ENCODE measurements at places on chromosomes 5 and 9. TPM values are rescaled to one million over a fixed set of nuclear protein-coding genes. Genes with fewer than 3 reads are reported as not detected.

DOK3 gene
- 15.6 TPM for total RNA-seq

PGGT1B gene
- total RNA-seq, result 20.6 TPM

SLC25A48 gene
- total RNA-seq, result not detected

SPINK1 gene
- total RNA-seq, result 13.5 TPM

TAF11L10 gene
- not detected for total RNA-seq

CDC20B gene
- total RNA-seq, result 5.7 TPM

PCDHGA4 gene
- total RNA-seq, result 4.6 TPM

ANKRD55 gene
- total RNA-seq, result 0.37 TPM

EPB41L4A gene
- 44.5 TPM for total RNA-seq

IRGM gene
- not detected for total RNA-seq

SPOCK1 gene
- total RNA-seq, result 4.5 TPM

NTNG2 gene
- total RNA-seq, result 2.2 TPM

PDE6A gene
- 0.06 TPM for total RNA-seq

IL4 gene
- total RNA-seq, result not detected

- DNase-seq, result no peak
Observed at GRCh38 chr5:59579101-59579823, 314.3 kb downstream of the PDE4D start.

DNA sequence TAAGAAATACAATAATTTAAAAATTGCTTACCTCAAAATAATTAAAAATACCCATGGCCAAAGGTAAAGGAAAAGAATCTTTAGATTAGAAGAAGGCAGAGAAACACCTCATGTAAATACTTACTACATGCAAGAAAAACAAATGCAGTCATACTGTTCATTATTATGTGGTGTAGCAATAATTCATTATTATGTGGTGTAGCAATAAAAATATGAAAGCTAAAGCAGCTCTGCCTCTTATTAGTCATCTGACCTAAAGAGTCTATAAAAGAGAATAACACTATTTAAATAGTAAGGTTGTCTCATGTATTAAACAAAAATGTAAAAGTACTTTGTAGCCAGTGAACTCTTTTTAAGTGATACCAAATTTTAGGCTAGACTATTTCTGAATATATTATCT lies 6.6 kb downstream of the DTWD2 start:
- no peak for DNase-seq

DNA sequence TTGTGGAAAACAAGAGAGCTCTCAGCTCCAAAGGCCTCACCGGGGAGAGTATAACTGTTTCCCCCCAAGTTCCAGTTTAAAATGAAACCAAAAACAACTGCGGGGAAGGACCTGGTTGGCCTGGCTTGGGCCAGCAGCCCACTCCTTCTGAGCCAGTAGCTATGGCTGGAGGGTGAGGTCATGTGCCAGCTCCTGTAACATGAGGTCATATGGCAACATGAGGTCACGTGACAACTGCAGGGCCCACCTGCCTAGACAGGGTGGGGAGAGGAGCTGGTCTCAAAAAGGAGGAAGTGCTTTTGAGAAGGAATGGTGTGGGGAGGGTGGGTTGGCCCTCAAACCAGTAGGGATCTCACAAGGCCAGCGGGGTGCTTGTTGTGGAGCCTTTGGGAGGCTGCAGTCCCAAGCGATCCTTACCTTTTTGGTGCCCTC lies 29.3 kb upstream of the CRB2 start:
- no peak for DNase-seq

- no peak for DNase-seq
Observed at GRCh38 chr9:134272302-134273023, 53.8 kb upstream of the RXRA start.

- no peak for DNase-seq
Observed at GRCh38 chr5:159759791-159760290, 156.4 kb upstream of the ADRA1B start.

GRCh38 chr5:112586596-112587062 lies 151.1 kb upstream of the APC start:
- DNase-seq, result no peak

DNA sequence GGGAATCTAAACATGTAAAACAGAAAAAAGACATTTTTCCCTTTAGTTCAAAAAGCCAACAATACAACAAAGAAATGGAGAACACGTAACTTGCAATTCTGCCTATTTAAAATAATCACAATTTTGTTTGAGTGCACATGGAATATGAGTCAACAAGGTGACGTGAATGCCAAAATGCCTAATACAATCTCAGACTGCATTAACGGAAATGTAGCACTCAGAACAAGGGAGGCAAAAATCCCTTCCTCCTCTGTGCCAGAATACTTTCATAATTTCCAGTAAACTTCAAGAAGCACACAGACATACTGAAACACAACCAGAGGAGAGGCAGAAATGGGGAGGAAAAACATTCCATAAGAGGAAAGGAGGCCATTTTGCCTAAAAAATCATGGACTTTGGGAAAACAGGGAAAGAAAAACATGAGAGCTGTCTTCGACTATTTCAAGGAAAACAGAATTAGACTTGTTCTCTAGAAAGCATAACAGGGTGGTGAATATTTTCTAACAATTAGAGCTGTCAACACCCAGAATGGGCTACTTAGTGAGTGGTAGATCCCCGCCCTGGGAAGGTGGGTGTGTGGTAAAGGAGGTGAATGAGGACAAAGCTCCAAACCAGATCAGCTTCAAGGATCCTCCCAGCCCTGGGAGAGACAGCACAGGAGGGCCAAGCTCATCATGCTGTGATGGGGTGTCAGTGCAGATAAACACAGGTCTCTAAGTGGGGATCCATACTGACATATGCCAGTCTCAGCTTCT lies 48.2 kb downstream of the ABCA1 start:
- no peak for DNase-seq

GRCh38 chr5:94240134-94240533 lies 378.3 kb downstream of the KIAA0825 start:
- peak; percentile 68 for DNase-seq

DNA sequence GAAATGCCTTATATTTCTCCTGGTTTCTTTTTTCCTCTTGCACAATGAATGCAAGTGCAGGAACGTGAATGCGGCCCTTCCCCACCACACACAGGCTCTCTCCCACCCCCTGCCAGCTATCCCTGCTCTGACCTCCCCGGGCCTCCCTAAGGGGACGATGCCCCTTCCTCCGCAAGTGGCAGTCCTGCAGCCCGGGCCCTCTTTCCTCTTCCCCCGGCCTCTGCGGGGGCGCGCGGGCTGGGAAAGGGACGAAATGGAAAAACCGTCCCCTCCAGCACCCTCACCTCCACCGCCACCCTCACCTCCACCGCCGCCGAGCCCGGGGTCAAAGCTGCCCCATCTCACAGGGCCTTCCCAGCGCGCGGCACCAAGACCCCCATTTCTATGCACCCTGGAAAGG lies 44.7 kb downstream of the GAS1 start:
- peak; percentile 26 for DNase-seq

GRCh38 chr9:35406183-35406959 lies 83.5 kb upstream of the RUSC2 start:
- peak; percentile 30 for DNase-seq

DNA sequence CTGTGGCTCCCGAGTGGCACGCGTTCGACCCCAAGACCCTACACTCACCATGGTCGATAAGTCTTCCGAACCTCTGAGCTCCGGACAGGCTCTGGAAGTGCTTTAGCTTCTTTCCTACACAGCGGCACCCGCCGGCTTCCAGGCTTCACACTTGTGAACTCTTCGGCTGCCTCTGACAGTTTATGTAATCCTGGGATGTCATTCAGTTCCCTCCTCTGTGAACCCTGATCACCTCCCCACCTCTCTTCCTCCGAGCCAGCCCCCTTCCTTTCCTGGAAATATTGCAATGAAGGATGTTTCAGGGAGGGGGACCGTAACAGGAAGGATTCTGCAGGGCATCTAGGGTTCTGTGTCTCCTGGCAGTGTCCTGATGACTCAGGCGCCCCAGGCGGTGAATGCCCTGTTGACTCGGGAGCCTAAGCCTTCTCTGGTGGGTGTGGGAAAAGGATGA lies at the start of gene CD14:
Gene CD14 (minus strand): TSS at position 155 of the 451 bp plus-strand sequence. CDS start 104 bp downstream, at position 51.
- peak; percentile 37 for DNase-seq

- no peak for DNase-seq
Observed at GRCh38 chr9:97479496-97480159, 21.8 kb upstream of the TMOD1 start.

DNA sequence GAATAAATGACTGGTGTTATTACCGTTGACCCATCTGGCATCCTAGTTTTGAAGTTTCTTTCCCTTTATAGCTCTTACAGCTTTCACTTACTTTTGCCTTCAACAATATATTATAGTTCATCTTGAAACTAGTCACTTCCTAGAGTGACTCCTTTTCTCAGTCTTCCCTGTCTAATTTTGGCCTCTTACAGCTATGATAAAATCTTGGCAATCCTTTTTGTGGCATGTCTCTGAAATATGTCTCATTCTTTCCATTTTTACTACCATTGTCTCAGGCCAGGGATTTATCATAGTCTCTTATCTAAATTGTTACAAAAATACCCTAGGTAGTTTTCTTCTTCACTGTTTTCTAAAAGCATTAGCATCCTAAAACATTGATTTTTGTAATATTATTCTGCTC lies 621.3 kb upstream of the ZNF608 start:
- no peak for DNase-seq

DNA sequence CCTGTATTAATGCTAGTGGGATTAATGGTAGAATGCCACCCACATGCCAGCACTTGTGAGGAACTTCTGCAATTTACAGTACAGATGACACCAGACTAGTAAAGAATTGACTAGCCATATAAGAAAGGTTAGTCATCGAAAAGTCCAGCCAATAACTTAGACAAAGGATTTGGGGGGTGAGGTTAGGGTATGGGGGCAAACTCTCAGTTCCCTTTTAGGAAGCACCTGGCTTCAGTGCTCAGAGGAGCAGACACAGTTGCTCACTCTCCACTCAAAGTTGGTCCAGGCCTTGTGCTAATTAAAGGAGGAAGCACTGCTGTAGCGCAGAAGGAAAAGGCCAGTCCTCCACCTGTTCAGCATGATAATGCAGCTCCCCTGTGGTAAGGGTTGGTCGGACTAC lies 25.2 kb downstream of the TGFBR1 start:
- DNase-seq, result no peak

DNA sequence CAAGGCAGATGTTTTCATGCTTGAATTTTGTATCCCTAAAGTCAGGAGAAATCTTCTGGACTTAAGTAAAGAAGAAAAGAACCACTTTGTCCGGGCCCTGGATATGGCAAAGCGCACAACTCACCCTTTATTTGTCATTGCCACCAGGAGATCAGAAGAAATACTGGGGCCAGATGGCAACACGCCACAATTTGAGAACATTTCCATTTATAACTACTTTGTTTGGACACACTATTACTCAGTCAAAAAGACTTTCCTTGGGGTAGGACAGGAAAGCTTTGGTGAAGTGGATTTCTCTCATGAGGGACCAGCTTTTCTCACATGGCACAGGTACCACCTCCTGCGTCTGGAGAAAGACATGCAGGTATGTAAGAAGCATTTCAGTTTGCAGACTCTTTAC lies 2.3 kb downstream of the TYRP1 start:
- peak; percentile 51 for DNase-seq

DNA sequence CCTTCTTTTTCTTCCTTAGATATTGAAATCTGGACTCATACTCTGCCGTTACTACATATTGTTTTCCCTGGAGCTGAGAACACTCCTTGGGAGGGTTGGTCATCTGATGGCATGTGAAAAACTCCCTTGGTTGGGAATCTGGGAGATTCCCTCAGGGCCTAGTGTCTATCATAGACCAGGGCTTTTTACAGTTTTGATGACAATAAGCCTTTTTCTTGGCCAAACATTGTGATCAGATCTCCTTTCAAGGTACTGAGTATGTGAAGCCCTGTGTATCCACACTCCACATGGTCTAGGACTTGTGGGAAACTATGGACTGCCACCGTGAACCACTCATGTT lies 32.9 kb downstream of the TMEM252 start:
- DNase-seq, result no peak

DNA sequence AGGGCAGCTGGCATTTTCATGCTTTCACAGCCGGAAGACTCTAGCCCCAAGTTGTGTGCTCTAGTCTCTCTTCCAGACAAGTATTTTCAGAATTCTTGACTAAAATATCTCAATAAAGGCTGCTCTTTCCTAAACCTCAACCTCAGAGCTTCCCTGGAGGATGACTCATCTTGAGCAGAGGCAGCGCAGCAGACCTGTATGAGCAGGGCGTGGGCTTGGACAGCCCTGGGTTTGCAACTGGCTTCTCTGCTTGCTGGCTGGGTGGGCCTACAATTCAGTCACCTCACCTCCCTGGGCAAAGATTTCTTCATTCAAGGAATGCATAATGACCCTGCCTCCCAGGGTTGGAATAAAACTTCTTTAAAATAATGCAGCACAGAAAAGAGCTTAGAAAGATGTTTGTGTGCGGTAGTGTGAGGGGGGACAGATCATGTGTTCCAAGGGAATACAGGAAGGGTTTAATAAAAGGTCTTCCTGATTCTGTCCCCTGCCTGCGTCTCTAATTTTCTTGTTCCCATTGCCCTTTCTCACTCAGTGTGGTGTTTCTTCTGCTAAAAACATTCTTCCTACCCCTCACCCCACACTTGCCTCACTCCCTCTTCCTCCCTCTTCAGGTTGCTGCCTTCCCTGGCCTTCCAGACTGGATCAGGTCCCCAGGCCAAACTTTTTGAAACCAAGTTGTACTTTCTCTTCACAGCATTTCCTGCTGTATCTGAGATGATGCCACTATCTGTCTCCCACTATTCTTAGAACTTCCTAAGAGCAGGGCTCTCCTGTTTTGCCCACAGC lies 39.4 kb upstream of the MAP1B start:
- DNase-seq, result no peak

- DNase-seq, result peak; percentile 8
Observed at GRCh38 chr5:91535499-91535898, 152.4 kb upstream of the ARRDC3 start.

- DNase-seq, result peak; percentile 88
Observed at GRCh38 chr9:4297151-4297785, 2.6 kb downstream of the GLIS3 start.

DNA sequence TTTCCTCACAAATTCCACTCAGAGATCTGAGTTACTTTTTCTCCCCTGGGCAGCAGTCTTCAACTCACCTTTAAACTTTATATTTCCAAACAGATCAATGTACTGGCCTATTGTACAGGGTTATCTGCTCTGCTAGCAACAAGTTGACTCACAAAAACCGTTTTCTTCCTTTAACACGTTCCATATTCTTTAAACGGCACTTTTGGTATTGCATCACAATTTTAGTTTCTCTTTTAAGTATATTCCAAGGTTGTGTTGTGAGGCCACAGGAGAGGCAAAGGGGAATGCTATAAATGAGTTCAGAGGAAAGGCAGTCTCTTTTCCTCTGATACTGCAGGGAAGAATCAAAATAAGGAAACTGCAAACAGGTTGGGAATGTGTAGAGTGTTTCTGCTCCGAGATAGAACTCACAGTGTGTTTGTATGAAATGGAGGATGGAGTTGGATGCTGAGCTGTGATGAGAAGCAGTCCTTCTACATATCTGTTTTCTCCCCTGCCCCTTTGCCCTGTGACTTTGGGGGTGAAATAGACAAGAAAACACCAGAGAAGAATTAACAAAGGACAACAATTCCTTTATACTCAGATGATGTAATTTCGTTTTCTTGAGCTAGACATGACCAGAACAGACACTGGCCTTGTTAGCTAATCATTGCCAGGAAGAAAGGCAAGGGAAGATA lies 9.9 kb upstream of the ALDOB start:
- DNase-seq, result no peak

- no peak for DNase-seq
Observed at GRCh38 chr9:78963911-78964310, 607.9 kb upstream of the TLE4 start.

GRCh38 chr5:81164476-81164875 lies 68.6 kb upstream of the CKMT2 start:
- DNase-seq, result no peak

GRCh38 chr5:32055891-32056866 lies 117.9 kb downstream of the GOLPH3 start:
- DNase-seq, result peak; percentile 50

- DNase-seq, result no peak
Observed at GRCh38 chr9:136419092-136419420, 8.6 kb downstream of the PMPCA start.
